Activated naive CD4-positive, alpha-beta T cell treated with anti-CD3 and anti-CD28 coated beads, Interleukin-2, amount 10 ng/mL, durations not matched to agents 5 hours and 36 hours (primary cell): ENCODE measurements at places on chromosomes 16 and 17. TPM values are rescaled to one million over a fixed set of nuclear protein-coding genes. Genes with fewer than 3 reads are reported as not detected.

OR4D1 gene
- 0.86 TPM for total RNA-seq

CES5A gene
- not detected for total RNA-seq

OR1F1 gene
- total RNA-seq = not detected

CFAP97D1 gene
- total RNA-seq = not detected

RNF222 gene
- 0.10 TPM for total RNA-seq
